Cerebellar nuclear complex (tissue), 1 donor: ENCODE measurements at places on chromosomes 11 and 22.
A peak's percentile ranks its signal among the peaks of the same experiment; 100 is the strongest.

- DNase-seq = no peak
Measured at GRCh38 chr11:8584082-8584481, 9.9 kb downstream of the STK33 start.

- no peak for DNase-seq
Measured at GRCh38 chr11:107050121-107050520, 31.8 kb upstream of the GUCY1A2 start.

DNA sequence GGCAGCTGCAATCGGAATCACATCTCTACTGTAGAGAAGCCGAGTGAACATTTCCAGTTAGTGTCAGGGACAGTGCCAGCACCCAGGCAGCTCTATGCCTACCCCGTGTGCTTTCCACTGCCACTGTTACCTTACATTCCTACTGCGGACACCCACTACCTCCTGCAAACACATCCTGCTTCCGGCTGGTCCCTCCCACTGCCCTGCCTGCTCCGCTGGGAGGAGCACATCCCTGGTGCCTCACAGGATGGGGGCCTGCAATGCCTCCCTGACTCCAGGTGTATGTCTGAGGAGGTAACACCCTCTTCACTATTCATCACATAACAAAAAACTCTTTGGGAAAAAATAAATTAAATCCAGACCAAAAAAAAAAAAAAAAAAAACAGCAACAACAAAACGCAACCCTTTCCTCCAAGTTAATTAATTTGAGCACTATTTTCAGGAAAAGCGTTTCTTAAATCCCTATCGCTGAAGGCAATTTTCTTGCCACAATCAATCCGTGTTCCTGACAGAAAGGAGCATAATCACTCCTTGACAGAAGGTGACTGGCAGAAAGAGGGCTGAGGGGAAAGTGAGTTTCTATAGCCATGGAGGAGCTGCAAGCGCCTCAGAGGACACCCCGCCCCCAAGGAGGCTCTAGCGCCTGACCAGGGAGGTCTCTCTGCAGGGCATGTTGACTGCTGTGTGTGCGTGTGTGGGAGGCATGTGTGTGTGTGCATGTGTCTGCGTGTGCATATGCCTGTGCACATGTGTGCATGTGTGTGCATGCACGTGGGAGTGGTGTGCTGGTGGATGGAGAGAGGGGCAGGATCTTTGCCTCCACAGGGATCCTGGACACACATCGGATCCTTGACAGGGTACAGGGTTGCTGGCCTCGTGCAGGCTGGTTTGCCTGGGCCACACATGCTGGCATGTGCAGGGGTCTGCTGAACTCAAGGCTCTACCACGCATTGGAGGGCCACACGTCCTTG is 134.8 kb upstream of the NTM start:
- no peak for DNase-seq

- no peak for DNase-seq
Measured at GRCh38 chr11:86418106-86418505, 43.4 kb downstream of the CCDC81 start.

DNA sequence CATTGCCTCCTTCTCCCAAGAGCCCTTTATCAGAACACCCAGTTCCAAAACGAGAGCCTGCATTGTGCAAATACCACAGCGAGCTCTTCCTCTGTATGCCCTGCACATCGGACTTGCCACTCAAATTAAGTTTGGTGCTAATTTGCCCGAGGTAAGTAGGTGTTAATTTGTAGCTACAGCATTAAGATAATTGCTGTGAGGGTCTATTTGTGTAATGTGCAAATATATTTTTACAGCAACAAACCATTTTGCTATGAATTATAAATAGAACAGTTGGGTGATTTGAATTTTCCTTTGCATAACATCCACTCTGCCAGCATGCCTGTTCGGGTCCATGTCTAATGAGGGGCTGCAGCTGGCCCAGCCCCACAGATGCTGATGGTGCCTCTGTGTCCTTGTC is 8.1 kb downstream of the ARHGAP8 start:
- no peak for DNase-seq

DNA sequence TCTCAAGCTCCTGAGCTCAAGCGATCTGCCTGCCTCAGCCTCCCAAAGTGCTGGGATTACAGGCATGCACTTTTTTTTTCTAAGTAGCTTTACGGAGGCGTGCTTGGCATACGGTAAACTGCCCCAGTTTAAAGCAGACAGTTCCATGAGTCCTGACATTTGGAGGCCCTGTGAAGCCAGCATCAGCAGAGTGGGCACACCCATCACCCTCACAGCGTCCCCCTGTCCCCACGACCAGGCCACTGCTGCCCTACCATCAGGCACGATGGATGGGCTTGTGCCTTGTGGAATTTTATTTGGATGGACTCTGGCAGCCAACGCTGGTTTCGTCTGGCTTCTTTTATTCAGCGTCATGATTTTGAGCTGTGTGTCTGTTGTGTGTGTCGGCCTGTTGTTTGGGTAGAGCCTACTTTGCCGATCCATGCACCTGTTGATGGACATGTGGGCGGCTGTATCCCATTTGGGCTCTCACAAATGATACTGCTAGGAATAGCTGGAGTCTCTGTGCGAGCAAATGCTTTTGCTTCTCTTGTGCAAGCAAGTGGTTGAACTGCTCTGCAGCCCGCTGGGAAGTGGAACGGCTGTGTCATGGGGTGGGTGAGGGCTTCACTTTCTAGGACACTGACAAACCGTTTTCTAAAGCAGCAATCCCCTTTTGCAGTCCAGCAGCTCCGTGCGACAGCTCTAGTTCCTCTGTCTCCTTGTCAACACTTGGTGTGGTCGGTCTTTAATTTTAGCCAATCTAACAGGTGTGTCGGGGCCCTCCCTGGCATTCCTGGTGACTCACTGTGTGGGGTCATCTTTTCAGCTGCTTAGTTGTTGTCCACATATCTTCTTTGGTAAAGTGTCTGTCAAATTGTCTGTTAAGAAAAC is 23.8 kb downstream of the KCNQ1 start:
- no peak for DNase-seq

- no peak for DNase-seq
Measured at GRCh38 chr11:116930177-116930576, 92.8 kb upstream of the APOA1 start.

GRCh38 chr11:62108017-62108750 is 15.6 kb upstream of the INCENP start:
- DNase-seq = peak; percentile 65

- DNase-seq = no peak
Measured at GRCh38 chr11:102582140-102582539, 43.0 kb downstream of the MMP20 start.

DNA sequence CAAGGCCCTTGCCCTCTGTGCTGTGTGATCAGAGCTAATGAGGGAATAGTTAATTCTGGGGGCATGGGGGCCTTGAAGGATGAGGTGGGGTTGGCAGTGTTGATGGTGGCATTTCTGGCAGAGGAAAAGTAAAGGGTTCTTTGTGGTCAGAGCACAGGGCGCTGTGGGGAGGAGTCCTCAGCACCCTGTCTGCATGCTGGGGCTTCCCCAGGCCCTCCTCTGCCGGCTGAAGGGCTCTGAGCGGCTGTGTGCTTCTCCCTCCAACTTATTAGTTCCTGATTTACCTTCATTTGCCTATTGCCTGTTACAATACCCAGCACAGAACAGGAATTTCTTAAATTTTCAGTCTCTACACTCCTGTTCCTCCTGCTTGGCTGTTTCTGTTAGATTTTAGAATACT is 122.8 kb downstream of the HIPK3 start:
- DNase-seq = no peak

DNA sequence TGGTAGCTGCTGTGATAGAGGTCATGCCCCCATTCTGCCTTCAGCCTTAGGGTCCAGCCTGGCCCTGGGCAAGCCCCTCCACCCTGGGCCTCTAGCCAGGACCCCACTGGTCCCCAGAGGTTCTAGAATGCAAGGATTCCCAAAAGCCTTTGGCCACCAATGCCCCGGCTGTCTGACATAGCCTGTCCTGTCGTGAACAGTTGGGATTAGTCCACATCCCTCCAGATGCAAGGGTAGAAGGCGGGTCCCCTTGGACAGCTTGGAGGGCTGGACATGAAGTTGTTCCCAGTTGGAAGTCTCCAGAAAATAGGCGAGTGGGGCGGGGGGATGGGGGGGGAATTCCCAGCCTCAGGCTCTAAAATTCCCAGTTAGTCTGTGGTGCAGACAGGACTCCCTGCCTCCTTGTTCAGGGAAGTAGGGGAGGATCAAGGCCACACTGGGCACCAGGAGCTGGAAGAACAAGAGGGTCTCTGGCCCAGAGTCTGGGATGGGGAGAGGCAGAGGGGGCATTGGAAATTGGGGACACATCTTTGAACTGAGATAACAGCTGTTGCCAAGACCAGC is 5.2 kb upstream of the ADORA2A start:
- no peak for DNase-seq

- DNase-seq = peak; percentile 37
Measured at GRCh38 chr22:31561238-31561887, 65.0 kb downstream of the SFI1 start.

DNA sequence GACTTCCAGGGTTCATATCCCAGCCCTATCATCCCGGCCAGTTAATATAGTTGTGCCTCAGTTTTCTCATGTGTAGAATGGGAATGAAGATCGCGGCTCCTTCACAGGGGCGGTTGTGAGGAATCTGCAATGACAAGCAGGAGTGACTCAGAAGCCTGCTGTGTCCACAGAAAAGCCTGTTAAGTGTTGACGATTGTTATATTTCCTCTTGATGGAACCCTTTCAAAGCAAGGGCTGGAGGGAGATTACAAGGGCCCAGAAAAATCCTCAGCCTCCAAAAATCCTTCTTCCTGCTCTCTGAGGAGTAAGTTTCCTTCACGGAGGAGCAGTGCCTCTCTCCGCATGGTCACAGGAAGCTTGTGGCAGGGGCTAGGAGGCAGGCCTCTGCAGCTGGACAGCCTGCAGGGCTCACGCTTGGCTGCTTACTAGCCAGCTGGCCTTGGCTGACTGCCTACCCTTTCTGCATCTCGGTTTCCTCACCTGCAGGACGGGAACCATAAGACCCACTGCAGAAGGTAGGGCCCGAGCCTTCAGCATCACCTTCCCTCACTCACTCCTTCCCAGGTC is 63.4 kb downstream of the CACNG2 start:
- no peak for DNase-seq

GRCh38 chr11:121367001-121367843 is 74.7 kb downstream of the SC5D start:
- no peak for DNase-seq

DNA sequence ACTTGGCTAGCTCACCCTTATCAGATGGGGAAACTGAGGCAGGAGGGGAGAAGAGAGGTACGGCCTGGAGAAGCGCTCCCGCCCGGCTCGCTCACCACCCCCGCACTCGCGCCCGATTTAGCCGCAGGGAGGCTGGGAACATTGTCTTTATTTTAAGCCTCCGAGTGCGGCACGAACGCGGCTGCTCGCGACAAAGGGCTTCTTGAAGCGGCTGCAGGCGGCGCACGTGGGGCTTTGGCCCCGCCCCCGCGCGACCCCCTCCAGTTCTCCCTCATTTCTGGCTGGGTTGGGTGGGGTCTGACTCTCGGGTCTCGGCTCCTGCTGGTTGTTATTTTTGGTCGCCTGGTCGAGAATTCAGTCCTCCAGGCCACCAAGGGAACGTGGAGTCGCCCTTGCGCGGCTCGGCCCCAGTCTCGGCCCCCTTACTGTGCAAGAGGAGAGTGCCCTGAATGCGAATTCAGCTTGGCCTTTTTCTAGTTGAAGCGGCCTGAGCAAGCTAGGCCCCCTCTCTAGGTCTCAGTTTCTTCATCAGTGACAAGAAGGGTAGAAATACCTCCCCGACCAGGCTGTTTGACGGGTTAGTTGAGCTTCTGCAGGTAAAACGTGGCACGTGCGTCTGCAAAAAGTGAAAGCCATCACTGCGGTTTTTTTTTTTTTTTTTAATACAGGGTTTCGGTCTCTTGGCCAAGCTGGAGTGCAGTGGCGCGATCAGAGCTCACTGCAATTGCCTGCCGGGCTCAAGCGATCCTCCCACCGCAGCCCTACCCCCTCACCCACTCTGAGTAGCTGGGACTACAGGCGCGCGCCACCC is 2.6 kb upstream of the CHRM1 start:
- DNase-seq = no peak

DNA sequence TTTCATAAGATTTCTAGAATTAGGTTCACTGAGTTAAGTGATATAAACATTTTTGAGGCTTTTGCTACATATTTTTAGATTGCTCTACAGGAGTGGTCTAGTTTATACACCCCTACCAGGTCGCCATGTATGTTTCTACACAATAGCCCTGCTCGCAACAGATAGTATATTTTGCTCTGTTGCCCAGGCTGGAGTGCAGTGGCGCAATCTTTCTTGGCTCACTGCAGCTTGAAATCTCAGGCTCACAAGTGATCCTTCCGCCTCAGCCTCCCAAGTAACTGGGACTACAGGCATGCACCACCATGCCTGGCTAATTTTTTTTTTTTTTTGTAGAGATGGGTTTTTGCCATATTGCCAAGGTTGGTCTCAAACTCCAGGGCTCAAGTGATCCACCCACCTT is 10.4 kb downstream of the ZNRF3 start:
- no peak for DNase-seq

GRCh38 chr22:47400701-47401591 is 638.5 kb downstream of the TBC1D22A start:
- no peak for DNase-seq

DNA sequence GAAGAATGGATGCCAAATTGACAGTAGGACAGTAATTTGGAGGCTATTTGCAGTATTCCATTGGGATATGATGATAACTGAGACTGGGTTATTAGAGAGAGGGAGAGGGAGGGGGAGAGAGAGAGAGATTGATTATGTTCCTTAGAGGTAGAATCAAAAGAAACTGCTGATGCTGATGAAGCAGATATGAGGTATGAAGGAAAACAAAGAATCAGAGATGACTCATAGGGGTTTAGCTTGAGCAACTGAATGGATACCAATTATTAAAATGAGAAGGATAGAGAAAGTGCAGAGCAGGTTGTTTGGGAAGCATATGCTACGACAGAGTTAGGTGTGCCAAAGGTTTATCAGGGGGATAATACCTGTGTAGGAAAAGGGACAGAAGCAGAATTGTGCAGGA is 12.8 kb upstream of the NUCB2 start:
- no peak for DNase-seq

- no peak for DNase-seq
Measured at GRCh38 chr11:34665077-34665835, 44.4 kb downstream of the EHF start.

DNA sequence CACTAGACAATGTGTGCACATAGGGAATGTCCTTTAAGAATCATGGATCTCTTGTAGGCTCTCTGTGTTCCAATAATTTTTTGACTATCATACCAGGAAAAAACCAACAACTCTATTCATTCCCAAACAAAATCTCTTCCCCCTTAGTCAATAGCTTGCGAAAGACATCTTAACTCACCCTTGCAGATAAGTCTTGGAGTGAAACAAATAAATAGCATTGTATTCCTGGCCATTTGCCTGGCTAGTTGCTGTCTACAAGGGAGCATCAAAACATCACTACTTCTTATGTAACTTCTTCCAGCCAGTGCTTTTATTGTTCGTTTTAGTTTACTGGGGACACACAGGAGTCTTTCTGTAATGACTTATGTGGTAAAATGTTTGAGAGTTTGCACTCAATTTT is 29.4 kb downstream of the SCN3B start:
- DNase-seq = no peak

- no peak for DNase-seq
Measured at GRCh38 chr11:73154178-73154577, 12.1 kb upstream of the FCHSD2 start.

DNA sequence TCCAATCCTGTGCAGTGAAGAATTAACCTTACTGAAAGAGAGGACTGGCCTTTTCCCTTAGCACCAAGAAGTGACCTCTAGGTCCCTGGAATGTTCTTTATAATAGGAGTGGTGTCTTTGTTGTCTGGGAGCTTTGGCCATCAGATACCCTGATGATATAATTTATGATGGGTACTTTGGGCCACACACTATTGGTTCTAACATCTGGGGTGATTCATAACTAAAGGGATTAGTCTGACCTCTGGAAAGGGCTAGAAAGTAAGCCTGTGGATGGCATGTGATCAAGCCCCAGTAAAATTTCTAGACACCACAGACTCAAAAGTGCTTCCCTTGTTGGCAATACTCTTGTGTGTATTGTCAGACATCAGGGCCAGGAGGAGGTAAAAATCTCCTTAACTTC is 891.2 kb downstream of the KCNA4 start:
- no peak for DNase-seq
